ENCODE measurements at places on chromosomes 11 and 22.

DNA sequence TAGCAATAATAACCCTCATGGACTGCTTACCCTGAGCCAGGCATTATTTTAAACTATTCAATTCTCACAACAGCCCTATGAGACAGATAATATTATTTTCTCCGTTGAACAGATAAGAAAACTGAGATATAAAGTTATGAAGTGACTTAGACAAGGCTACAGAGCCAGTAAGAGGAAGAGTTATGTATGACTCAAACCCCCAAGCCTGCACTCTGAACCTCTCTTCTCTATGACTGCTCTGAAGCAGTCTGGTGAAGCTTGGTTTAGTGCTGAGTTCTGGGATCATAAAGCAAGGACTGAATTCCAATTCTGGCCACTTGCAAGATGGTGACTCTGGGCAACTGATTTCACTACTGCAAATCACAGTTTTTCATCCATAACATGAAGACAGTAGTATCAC is 34.5 kb downstream of the TNKS1BP1 start:
- DNase-seq: no peak

DNA sequence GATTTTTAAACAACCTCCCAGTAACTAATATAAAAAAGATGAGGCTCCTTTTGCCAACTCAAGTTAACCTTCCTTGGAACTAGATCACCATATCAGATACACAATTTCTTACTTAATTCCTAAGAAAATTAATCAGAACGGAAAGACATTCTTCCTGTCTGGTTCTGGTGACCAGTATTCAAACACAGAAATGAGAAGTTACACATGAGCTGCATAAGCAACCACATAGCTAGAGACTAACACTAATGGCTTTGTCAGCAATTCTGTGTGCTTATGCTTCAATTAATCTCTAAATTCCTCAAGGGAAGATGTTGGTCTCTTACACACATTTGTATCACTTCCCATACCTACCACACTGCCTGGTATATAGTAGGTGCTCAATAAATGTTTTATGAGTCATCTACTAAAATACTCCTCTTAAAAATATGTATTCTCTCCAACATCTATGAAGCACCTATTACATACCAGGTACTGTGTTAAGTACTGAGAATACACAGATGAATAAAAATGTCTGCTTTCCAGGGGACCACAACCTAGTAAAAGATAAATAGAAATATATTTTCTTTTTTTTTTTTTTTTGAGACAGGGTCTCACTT is 54.5 kb downstream of the GAB2 start:
- no peak for DNase-seq

DNA sequence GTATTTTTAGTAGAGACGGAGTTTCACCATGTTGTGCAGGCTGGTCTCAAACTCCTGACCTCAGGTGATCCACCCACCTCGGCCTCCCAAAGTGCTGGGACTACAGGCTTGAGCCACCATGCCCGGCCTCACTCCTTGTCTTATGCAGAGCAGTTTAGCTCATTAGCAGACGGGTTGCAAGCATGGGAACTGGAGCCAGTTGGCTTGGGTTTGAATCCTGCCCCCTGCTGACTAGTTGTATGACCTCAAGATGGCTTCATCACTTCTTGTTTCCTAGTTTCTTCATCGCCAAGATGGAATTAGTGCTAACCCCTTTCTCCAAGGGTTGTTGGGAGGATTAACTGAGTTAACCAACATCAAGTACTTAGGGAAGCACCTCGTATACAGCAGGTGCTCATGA is 23.4 kb upstream of the RASD2 start:
- no peak for DNase-seq

GRCh38 chr11:128694618-128695481 is 978 bp downstream of the FLI1 start:
- DNase-seq: no peak

GRCh38 chr11:62602141-62603071 is 741 bp upstream of the MTA2 start:
- DNase-seq: peak; percentile 22

DNA sequence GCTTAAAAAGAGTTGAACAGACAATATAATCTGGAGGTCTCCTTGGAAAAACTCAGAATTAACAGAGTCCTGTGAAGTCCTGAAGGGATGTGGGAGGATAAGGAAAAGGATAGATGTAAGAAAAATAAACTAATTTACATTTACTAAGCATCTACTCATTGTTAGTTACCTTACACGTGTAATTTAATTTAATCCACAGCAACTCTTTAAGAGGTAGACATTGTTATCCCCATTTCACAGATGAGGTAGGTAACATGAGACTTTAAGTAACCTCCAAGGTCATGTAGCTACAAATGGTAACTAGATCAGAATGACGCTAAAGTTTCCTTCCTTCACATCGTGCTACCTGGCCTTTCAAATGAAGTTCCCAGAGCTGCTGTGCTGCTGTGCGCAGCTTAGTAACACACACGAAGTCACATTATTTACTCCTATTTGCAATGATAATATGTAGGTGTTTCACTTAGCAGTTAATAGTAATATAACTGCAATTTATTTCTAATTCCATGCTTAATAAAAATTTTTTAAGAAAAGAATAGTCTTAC is 5.7 kb upstream of the PDE3B start:
- DNase-seq: no peak
